ENCODE measurements at places on chromosomes 5 and 9.

GRCh38 chr9:742914-743589 lies 98.4 kb upstream of the DMRT1 start:
- DNase-seq = no peak

DNA sequence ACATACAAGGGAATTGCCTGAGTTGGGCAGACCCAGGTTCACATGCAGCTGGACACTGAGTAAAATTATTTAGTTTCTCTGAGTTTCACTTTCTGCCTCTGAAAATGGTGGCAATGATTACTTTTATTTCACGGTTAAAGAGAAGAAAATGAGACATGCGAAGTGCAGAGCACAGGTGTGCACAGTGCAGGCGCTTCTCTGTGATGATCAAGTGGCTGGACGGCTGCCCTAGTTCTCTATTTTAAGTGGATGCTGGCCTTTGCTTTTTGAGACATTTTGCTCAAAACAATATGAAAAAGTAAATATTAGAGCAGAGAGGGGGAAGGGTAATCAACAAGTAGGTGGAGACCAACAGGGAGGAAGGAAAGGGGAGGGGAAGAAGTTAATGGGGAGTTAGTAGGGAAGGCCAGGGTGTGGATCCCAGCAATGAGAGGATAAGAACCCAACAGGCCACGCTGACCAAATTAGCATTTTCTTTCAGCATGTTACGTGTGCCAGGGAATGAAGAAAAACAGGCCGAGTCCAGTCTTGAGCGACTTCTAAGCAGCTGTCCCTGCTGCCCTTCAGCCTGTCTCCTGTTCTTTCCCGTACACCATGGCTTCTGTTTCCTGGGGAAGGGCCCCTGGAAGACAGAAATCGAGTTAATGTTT lies 16.1 kb downstream of the SNX18 start:
- DNase-seq = no peak

DNA sequence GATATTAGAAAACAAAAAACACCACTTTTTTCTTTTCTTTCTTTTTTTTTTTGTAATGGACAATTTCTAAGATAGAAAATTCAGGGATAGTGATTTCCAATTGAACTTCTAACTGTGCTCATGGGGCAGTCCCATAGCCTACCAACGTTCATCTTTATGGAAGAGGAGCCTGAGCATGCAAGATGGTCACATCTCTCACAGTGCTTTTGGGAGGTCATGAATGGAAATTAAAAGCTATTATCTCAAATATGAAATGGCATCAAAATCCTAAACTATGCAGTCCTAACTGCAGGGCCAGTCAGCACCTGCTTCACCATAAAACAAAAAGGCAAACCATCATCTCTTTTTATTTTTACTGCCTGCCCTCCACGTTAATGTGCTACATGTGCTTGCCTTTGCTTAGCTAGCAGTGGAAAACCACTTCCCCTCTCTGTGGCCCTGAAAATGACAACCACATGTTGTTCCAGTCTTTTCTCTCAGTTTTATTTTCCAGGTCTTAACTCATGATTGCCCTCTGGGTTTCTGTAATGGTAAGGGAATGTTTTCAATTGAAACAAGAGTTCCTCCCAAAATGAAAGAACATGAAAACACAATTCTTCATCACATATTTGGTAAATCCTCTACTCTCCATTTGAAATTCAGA lies 16.7 kb downstream of the IFNB1 start:
- DNase-seq = peak; percentile 8

- no peak for DNase-seq
These were observed 88.4 kb downstream of the SEMA4D start for GRCh38 chr9:89409466-89409865.

DNA sequence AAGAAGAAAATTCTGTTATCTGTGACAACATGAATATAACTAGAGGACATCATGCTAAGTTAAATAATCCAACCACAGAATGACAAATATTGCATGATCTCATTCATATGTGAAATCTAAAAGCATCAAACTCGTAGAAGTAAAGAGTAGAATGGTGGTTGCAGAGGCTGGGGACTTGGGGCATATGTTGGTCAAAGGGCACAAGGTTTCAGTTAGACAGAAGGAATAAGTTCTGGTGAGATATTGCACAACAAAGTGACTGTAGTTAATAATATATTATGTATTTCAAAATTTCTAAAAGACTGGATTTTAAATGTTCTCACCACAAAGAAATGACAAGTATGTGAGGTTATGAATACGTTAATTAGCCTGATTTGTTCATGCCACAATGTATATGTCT lies 24.8 kb downstream of the GRIA1 start:
- DNase-seq = no peak

DNA sequence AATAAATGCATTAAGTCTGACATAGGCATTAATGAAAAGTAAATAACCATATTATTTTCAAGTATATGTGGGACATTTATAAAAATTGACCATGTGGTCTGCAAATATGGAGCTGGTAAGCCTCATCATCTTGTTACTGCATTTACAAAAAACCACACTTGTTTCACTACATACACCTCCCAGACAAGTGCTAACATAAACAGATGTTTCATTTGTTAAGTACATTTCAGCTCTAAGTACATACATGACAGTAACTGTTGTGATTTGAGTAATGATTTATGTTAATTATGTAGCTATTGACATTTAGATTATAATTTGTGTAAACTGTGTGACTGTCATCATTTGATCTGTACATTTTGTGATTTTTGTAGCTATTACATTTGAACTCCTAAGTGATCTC lies 13.9 kb downstream of the IDNK start:
- DNase-seq = no peak

DNA sequence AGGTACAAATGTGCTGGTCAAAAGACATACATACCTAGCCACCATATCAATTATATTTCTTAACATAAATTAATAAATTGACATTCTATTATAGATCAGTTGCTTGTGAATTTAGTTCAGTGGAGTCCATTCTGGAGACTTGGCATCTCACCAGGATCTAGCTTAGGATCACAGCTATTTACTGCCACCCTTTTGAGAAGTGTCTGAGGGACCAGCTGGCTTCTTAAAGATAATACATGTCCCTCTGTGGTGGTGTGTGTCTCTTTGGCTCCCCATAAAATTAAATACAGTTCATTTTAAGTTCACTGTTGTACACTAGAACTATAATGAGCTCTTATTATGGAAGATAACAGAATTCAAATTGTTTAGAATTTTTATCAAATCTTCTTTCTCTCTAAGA lies 290.7 kb downstream of the PRELID2 start:
- DNase-seq = no peak

DNA sequence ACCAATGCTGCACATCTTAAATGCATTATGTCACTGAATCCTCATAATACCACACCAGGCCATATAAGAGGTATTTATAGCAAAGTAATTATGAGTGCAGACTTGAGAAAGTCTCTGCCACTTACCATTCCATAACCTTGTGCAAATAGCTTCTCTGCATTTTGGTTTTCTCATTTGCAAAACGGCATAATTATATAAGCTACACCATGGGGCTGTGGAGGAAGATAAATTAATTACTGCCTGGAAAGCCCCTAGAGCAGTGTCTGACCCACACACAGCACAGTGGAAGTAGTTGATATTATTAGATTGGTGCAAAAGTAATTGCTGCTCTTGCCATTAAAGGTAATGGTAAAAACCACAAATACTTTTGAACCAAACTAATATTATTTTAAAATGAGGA lies 9.5 kb upstream of the IL9 start:
- no peak for DNase-seq

DNA sequence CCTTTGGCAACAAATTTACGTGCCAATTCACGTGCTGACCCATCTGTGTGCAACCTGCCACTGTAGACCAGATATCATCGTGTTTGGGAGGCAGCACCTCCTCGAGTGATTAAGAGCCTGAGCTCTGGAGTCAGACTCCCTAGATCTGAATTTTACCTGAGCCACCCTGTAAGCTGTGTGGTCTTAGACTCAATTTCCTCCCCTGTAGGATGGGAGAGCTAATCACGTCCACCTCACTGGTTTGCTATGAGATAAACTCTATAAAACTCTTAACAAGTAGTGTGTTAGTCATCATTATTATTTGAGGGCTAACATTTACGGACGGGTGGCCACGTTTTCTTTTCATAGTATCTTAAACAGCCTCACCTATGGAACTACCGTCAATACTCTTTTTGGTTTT lies 220.0 kb upstream of the ADAMTSL1 start:
- no peak for DNase-seq
